Naive thymus-derived CD4-positive, alpha-beta T cell (primary cell): ENCODE measurements at places on chromosomes 2 and 18. TPM values are rescaled to one million over a fixed set of nuclear protein-coding genes. Genes with fewer than 3 reads are reported as not detected.

- no peak for DNase-seq
Observed at GRCh38 chr2:221810245-221810644, 238.1 kb upstream of the EPHA4 start.

DNA sequence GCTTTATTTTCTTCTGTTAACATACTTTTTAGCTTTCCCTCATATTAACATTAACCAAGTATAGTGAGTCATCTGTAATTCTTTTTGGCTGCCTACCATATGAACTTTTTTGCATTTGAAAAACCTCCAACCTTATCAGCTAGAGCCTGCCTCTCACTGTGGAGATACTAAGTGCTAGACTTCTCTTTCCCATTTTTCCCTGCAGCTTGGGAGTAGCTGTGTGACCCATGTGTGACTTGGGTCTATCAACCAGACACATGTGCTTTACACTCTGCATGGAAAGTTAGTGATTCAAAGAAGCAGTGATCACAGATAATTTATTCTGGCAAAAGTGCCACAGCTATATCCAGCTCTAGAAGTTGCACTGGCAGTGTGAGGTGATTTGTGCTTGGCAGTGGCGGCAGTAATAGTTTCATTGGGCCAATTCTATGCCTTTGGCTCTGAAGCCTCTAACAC is 36.3 kb downstream of the PREPL start:
- DNase-seq, result no peak

TFCP2L1 gene
- not detected for total RNA-seq

DNA sequence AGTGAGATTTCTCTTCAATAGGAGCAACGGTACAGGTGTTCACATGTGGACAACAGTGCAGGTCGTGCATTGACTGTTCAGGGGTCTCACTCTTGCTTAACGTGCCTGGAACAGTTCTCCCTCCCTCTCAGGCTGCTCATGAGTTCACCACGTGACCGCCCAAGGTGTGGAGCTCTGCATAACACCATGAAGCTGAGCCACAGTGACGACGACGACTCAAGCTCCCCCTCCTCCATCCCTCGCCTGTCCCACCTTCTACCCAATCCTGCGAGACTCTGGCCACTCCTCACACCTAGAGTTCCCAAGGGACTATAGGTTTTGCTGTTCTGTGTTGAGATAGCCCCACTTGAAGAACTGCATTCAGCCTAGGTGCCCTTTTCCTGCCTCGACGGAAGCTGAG is 42.8 kb downstream of the STK25 start:
- DNase-seq, result no peak

CFAP65 gene
- not detected for total RNA-seq

DNA sequence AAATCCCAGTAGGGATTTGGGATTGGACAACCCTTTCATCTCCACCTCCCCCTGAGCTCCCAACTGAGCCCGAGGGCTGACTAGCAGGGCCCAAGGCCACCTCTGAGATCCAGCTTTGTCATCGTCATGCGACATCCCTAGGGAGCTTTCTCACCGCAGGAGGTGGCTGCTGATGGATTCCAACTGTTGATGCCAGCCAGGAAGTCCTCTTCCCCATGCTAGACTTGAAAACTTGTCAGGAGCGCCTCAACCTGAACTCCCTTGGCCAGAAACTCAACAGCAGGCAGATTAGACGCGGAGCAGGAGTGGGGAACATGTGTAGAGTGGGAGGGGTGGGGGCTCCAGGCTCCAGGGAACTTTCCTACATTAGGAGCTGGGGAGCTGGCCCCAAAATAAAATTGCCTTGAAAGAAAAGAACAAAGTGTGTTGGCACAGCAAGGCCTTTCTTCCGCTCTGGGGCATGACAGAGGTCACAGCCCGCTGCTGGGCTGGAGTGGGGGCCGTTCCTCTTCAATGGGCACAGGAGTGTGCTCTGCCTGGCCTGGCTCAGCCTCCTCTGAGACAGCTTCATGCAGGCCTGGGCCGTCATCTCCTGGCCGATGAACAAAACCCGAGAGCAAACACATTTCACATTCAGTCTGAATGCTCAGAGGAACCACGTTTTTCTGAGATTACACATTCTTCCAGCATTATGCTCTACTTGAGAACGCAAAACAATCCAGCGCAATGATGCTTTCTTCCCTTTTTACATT is 34.5 kb downstream of the EMILIN2 start:
- no peak for DNase-seq

GRCh38 chr2:212897296-212897695 is 254.1 kb downstream of the IKZF2 start:
- no peak for DNase-seq

DNA sequence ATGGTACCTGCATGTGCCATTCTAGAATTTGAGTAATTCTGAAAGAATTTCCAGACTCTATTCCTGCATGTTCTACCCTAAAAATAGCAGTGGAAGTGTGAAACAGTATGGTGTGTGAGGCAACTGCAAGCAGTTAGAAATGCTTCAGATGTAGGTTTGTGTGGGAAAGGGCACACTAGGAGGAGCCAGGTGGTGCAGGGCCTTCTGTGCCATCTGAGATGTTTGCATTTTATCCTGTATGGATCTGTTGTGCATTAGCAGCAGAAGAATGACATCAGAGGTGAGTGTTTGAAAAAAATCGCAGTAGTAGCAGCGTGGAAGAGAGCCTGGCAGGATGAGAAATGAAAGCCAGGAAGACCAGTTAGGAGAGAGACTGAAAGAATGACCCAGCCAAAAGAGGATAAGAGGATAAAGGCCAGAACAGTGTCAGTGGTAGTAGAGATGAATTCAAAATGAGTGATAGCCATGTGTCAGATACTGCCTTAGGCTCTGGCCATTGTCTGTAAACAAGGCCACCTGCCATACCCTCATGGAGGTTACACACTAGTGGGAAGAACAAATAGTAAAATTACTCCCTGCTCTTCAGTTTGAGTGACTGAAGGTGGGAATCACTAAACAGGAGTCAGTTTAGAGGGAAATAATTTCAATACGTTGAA is 142.2 kb downstream of the PKP4 start:
- no peak for DNase-seq

- no peak for DNase-seq
Observed at GRCh38 chr18:54480616-54481015, 110.4 kb upstream of the DYNAP start.

TMEM247 gene
- total RNA-seq, result not detected

GRCh38 chr18:52903857-52904256 is 563.9 kb downstream of the DCC start:
- DNase-seq, result no peak

GRCh38 chr18:4231260-4231659 is 223.8 kb downstream of the DLGAP1 start:
- DNase-seq, result no peak

DNA sequence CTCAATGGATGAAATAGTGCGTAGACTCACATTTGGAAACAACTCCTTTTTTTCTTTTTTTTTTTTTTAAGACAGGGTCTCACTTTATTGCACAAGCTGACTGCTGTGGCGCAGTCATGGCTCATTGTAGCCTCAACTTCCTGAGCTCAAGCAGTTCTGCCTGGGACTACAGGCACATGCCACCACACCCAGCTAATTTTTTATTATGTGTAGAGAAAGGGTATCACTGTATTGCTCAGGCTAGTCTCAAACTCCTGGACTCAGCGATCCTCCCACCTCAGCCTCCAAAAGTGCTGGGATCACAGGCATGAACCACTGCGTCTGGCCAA is 17.4 kb downstream of the HAT1 start:
- no peak for DNase-seq

RAB17 gene
- not detected for total RNA-seq

- DNase-seq, result no peak
Observed at GRCh38 chr18:48797841-48798255, 152.9 kb downstream of the SMAD7 start.

STON1 gene
- total RNA-seq, result 2.5 TPM

IL1RN gene
- total RNA-seq, result 2.3 TPM

- no peak for DNase-seq
Observed at GRCh38 chr2:106140913-106141312, 53.2 kb downstream of the UXS1 start.

- no peak for DNase-seq
Observed at GRCh38 chr18:22836932-22837331, 96.2 kb upstream of the RBBP8 start.

- no peak for DNase-seq
Observed at GRCh38 chr2:222976521-222977061, 75.4 kb upstream of the KCNE4 start.

DNA sequence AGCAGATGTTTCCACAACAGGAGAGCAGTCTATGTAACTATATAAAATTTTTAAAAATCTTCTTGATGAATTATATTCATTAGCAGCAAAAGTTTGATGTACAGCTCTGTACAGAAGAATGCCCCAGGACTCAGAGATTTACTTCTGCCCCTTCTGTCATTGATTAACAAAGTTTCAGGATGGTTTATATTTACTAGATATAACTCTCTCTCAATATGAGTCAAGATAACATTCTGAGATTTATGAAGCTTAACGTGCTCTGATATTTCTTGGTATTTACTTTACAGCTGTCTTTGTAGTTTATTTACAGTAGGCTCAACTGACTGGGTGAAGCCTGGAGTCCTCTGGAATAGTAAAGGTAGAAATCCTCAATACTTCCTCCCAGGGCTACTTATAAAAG is 93.6 kb upstream of the HNMT start:
- no peak for DNase-seq

DNA sequence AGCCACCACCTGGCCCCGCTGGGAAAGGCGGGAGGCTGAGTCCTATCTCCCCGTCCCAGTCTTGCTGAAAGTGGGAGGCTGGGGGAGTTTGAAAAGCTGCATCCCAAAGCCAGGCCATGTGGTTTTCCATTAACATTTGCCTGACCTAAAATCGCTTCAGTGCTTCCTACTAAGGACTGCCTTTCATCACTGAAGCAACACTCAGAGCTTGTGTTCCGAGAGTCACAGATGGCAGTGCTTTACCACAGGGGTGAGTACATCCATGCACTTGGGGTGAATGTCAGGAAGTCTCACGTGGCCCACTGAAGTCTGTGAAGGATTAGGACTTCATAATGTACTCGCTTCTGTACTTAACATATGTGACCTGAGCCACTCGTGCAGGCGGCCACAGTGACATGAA is 43.3 kb downstream of the PXDN start:
- no peak for DNase-seq

TMSB10 gene
- 1,692 TPM for total RNA-seq

GRCh38 chr2:121635371-121635770 is 13.9 kb downstream of the CLASP1 start:
- no peak for DNase-seq

CCDC85A gene
- total RNA-seq, result not detected

- no peak for DNase-seq
Observed at GRCh38 chr2:209476367-209477208, 52.7 kb downstream of the MAP2 start.

DNA sequence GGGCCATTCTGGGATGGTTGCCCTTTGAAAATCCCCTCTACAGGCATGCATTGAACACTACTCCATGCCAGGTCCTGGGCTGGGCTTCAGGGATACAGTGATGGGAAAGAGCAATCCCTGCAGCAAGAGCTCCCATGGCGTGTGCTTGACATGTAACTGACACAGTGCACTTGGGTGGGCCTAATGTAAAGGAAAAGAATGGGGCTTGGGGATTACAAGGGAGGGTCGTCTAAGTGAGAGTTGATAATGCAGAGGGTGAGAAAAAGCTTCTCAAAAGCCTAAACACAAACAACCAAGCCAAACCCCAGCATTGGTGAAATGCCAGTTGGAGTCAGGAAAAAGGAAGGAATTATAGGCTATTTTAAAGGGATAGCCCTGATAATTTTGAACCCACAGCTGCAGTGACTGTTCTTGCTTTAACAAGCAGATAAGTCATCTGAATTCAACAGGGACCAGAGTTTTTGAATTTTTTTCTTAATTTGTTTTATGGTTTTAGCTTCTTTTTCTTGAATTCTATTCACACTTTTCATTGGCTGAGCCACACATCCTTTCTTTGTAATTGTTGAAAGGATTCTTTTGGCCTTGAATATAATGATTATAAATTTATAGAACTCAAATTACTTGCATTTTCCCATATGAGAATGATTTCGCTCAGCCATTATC is 308.7 kb downstream of the LPIN1 start:
- DNase-seq, result no peak

DNA sequence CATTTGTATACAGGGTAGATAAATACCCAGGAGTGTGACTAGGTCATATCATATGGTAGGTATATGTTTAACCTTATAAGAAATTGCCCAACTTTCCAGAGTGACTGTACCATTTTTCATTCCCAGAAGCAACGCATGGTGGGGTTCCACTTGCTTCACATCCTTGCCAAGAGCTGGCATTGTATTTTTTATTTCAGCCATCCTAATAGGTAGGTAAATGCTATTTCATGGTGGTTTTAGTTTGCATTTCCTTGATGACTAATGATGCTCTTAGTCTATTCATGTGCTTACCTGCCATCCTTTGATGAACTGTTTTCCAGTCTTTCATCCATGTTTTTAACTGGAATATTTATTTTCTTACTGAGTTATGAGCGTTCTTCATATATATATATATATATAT is 51.9 kb downstream of the MAP4K3 start:
- DNase-seq, result no peak

DNA sequence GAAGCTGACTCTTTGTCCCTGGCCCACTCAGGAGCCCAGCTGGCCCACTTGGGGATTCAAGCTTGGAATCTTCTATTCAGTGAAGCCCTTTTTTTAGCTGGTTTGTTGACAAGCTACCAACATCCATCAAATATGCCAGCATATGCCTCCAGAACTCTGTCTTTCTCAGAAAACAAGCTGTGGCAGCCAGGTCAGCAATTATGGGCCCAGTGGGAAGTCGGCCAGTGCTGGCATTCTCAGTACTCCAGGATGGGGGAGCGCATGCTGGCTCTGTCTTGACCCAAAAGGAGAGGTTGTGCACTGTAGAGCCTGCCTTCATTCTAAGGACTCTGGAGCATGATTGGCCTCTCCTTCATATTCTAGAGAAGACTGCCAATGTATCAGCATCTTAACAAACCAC is 401.5 kb downstream of the CNTNAP5 start:
- no peak for DNase-seq

- DNase-seq, result no peak
Observed at GRCh38 chr2:179181002-179181401, 83.6 kb downstream of the SESTD1 start.

- no peak for DNase-seq
Observed at GRCh38 chr2:160367887-160368286, 125.7 kb downstream of the RBMS1 start.

ACADL gene
- total RNA-seq, result not detected in 2 replicates
